ENCODE measurements at places on chromosomes 5 and 9.

DNA sequence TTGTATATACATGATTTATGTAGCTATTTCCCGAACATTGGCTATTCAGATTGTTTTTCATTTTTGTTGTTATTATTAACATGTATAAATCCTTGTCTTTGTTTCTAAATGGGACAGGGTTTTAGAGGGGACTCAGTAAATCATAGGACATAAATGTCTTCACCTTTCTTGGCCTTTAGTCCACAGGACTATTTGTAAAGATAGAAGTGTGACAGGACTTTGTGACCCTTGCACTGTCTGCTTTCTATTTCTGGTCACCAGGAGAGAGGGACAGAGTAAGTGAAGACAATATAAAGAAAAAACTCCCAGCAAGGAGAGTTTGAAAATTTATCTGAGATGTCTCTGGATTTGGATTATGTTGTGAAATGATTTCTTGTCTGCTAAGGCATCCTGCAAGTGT, 78.6 kb upstream of the GOLM1 start:
- DNase-seq, result no peak

DNA sequence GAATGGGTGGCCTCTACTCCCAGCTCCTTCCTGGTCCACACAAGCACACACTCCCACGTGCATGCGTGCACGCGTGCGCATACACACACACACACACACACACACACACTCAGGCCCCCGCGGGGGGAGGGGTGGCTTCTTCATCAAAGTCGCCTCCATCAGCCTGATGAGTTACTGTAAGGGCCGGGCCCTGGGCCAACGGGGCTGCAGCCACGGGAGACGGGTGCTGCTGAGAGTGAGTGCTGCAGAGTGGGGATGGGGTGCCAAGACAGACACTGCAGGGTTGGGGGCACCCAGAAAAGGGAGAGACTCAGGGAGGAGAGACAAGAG, 18.1 kb downstream of the CNTFR start:
- no peak for DNase-seq

GRCh38 chr5:139384591-139385051, 1.5 kb upstream of the SLC23A1 start:
- DNase-seq, result no peak

GRCh38 chr9:124854822-124855221, 1.6 kb downstream of the WDR38 start:
- no peak for DNase-seq

DNA sequence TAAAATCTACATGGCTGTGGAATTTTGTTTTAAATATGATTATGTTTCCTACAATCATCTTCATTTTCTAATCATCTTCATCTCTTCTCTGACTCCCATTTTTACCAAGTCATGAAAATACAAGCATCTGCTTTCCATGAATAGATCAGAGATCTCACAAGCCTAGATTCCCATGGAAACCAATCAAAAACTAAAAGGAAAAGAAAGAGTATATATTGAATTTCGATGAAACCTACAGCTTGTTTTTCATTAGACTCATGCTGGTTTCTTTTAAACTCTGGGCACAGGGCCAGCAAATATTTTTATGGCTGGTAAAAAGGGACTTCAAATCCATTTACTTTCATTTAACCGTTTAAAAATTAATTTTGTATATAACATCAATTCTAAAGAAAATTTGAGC, 51.2 kb downstream of the INVS start:
- no peak for DNase-seq

DNA sequence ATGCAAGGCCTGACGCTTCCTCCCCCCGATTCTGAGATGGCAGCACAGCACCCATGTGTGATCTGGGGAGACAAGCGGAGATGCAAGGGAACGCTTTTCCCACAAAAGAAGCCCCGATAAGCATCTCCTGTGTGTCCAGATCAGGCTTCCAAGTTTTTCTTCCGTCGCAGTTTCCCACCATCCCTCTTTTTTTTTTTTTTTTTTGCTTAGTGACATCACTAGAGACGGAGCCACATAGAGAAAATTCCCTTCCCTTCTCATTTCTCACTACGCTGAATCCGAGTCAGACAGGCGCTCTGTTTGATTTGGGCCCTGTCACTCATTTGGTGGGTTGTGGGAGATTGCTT, 160.9 kb downstream of the HSD17B3 start:
- DNase-seq, result no peak

DNA sequence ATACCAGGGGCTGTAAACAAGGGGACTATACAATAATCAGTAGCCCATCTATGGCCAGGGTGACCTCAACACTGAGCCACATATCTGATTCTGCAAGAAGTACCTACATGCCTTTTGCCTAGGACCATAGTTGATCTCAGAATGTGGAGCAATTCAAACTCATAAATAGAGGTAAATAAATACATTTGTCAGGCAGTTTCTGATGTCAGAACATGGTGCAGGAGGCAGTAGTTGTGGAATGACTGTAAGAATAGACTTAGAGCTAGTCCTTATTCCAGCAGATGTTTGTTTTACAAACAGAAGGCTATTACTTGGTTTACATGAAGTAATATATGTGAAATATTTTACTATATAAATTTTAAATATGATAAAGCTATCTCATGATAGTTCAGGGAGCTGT, 330.7 kb upstream of the DAB2 start:
- DNase-seq, result no peak

DNA sequence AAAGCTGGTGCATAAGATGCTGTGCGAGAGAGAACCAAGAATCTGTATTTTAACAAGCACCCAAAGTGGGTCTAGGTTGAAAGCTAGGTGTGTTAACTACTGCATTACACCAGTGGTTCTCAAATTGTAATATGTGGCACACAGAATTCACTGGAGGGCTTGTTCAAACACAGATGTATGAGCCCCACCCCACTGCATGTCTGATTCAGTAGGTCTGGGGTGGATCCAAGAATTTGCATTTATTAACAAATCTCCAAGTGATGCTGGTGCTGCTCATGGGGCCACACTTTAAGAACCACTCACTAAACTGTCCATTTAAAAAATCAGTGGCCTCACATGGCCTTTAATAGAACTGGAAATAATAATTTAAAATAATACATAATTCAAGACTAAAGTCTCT, 40.4 kb downstream of the LPAR1 start:
- no peak for DNase-seq

DNA sequence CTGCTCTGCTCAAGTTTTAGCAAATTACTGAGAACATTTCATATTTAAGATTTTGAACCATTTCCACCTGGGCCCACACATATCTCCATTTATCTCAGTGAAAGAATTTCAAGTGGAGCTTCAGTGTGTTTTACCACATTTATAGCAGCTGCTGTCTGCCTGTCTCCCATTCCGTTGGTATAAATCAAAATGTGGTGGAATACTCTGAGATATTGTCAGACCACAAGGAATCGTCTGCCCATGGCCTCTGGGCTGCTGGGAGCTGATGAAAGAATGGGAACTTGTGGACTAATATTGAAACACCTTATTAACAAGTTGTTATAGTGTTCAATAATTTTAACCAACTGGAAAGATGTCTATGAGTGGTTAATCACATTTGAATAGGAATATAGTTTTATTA, 33.3 kb downstream of the MAST4 start:
- no peak for DNase-seq

- no peak for DNase-seq
Observed at GRCh38 chr5:68450245-68450852, 234.8 kb downstream of the PIK3R1 start.

GRCh38 chr5:11390291-11390767, 513.9 kb downstream of the CTNND2 start:
- DNase-seq, result no peak

- no peak for DNase-seq
Observed at GRCh38 chr5:64333886-64334285, 168.2 kb downstream of the RNF180 start.

DNA sequence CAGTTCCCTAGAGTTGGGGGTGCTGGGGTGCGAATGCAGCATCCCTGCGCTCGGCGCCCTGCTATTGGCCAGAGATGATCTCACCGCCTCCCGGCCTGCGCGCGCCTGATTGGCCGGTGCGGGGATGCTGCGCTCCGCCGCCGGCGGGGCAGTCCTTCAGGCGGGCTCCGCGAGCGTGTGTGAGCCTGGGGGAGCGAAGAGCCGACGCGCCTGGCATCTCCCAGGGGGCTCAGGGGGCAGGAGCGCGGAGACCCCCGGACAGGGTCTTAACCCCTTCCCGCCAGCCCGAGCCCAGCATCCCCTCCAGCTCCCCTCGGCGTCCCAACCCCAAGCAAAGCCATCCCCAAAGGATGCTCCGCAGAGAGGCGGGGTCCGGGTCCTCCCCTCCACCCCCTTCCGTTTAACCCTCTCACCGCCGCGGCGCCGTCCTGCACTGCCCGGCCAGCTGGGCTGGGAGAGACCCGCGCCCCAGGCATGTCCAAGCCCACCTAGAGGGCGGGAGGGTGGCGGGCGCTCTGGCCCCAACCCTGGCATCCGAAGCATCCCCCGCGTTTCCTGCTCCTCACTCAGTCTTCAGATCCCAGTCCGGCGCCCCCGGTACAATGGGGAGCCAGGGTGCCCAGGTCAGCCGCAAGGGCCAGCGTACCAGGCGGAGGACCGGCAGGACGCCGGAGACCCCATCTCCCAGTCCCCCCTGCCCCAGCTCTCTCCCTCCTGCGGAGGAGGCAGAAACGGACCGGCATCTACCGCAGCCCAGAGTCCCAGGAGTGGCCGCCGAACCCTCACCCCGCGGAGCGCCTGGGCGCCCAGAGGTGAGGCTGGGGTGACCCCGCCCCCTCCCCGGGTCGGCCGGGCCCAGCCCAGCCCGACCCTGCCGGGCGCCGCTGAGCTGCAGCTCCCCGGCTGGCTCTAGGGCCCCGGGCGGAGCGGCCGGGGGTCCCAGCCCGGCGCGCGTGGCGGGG, 19.3 kb upstream of the TOR2A start:
- no peak for DNase-seq

- no peak for DNase-seq
Observed at GRCh38 chr9:131012396-131012917, 3.5 kb downstream of the LAMC3 start.

GRCh38 chr5:16975950-16976624, 40.0 kb upstream of the MYO10 start:
- DNase-seq, result no peak

- DNase-seq, result no peak
Observed at GRCh38 chr9:104856413-104856941, 71.5 kb downstream of the ABCA1 start.

DNA sequence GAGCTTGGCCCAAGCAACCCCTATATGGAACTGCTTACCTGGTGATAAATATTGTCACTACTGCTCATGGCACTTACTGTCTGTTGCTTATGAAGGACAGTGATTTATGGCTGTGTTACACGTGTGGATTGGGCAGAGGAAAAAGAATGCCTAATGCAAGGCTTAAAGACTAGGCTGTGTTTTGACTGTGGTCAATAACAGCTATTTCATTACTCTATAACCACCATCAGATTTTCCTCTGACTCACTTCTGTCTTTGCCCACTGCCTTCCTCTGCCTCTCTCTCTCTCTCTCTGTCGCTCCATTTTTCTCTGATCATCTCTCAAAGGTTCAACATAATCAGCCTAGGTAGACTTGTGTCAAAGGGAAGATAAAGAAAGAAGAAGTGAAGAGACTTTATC, 96.2 kb downstream of the TLR4 start:
- no peak for DNase-seq

Measured in C1 segment of cervical spinal cord (tissue), 14 donors.